Heart left ventricle (tissue), 16 donors: ENCODE measurements at places on chromosomes 1 and 21.

GRCh38 chr1:198156111-198156744, 570 bp upstream of the NEK7 start:
- peak; percentile 37 for DNase-seq

GRCh38 chr1:229798558-229798957, 172.5 kb downstream of the URB2 start:
- DNase-seq, result no peak

GRCh38 chr1:84985365-84985764, 11.5 kb downstream of the MCOLN2 start:
- DNase-seq, result no peak

DNA sequence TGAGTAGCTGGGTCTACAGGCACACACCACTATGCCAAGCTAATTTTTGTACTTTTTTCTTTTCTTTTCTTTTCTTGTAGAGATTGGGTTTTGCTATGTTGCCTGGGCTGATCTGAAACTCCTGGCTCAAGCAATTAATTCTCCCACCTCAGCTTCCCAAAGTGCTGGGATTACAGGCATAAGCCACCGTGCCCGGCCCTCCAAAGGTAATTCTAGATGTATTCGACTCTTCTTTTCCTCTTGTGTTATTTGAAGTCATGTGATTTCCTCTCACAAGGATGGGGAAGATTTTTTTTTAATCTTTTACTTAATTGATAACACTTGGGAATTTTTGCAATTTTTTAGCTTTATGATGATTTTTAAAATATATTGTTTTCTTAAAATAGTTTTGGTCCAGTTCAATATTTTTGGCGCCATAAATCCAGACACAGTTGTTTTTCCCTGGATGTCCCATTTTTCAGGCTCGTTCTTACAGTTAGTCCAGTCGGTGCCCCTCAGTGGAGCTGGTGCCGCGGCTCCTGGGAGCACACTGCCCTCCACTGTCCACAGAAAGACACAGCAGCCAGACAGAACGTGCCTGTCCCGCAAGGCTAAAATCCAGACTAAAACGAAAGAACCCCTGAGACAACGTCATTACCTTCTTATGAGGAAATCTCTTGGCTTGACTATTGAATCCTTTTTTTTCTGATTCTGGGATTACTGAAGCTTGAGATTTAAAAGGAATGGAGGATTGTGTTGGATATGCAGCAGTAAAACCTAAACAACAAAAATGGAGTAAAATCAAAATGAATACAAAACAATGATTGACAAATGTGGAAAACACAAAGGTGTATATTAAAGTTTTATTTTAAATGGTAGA, 22.4 kb downstream of the STPG1 start:
- peak; percentile 80 for DNase-seq

DNA sequence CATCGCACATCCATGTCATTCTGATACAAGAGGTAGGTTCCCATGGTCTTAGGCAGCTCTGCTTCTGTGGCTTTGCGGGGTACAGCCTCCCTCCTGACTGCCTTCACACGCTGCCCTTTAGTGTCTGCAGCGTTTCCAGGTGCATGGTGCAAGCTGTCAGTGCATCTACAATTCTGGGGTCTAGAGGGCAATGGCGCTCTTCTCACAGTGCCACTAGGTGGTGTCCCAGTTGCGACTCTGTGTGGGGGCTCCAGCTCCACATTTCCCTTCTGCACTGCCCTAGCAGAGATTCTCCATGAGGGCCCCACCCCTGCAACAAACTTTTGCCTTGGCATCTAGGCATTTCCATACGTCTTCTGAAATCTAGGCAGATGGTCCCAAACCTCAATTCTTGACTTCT, 138.2 kb upstream of the BRINP3 start:
- no peak for DNase-seq

GRCh38 chr1:82317671-82318070, 516.9 kb downstream of the ADGRL2 start:
- no peak for DNase-seq
